ENCODE measurements at places on chromosomes 5 and 9.

GRCh38 chr5:32802764-32803163 lies 91.6 kb downstream of the NPR3 start:
- no peak for DNase-seq

GRCh38 chr9:21121079-21121478 lies 20.6 kb downstream of the IFNW1 start:
- DNase-seq, result no peak

DNA sequence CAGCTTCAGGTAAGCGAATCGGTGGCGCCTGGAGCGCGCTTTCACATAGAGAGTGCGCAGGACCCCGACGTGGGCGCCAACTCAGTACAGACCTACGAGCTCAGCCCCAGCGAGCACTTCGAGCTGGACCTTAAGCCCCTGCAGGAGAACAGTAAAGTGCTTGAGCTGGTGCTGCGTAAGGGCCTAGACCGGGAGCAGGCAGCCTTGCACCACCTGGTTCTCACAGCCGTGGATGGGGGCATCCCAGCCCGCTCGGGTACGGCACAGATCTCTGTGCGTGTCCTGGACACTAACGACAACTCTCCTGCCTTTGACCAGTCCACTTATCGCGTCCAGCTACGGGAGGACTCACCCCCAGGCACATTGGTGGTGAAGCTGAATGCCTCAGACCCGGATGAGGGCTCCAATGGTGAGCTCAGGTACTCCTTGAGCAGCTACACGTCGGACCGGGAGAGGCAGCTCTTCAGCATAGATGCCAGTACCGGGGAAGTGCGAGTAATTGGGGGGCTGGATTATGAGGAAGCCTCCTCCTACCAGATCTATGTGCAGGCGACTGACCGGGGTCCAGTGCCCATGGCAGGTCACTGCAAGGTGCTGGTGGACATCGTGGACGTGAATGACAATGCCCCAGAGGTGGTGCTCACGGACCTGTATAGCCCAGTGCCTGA lies 1.1 kb downstream of the PCDHAC2 start:
- no peak for DNase-seq

DNA sequence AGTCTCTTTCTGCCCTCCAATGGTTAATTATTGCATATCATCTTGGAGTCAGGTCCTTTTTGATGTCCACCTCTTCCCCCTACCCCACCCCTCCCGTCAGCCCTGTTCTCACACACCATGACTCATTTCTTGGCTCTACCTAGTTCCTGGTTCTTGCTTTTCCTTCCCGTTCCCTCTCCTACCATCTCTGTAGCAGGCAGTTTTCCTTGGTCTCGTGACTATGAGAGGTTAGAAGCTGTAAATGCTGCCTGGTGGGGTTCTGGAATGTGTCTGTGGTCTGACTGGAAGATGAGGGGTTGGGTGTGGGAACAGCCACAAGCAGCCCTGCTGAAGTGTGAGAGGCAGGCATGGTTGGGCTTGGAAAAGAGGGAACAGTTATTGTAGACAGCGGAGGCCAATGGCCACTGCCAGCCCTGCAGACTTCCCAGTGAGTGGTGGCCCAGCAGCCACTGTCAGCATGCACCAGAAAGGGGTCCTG lies 18.2 kb downstream of the SLC22A5 start:
- DNase-seq, result no peak

GRCh38 chr9:129944506-129945116 lies 98.4 kb downstream of the FNBP1 start:
- peak; percentile 9 for DNase-seq

DNA sequence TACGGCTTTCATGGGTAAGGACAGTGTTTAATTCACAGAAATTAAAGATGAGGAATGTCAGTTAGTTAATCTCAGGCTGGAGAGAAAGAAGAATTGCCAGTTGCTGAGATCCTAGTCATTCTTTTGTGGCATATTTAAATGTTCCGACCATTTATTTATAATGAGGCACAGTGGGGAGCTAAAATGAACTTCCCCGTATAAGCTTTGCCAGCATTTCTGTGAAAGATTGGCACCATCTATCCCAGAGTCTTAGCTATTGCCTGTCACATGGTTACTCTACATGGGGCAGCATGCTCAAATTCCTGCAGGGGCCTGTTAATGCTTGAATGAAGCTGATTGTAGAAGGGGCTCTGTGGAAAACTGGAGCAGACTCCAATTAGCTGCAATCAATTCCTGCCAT lies 314.1 kb downstream of the PRELID2 start:
- DNase-seq, result no peak

DNA sequence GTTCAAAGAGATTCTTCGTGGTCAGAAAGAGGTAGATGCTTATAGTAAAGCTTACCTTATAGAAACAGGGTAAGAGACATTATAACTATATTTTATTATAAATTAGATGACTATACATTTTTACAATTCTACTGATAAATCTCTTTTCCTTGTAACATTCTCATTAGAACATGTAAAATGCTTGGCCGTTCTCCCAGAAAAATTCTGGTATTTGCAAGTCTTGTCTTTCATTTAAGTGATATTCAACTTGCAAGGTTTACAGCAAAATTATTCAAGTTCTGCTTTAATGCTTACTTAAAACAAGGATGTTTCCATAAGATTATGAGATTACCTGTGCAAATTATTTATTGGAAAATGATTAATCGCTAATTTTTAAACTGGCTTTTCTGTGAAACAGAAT lies 41.3 kb upstream of the CDH18 start:
- DNase-seq, result no peak

DNA sequence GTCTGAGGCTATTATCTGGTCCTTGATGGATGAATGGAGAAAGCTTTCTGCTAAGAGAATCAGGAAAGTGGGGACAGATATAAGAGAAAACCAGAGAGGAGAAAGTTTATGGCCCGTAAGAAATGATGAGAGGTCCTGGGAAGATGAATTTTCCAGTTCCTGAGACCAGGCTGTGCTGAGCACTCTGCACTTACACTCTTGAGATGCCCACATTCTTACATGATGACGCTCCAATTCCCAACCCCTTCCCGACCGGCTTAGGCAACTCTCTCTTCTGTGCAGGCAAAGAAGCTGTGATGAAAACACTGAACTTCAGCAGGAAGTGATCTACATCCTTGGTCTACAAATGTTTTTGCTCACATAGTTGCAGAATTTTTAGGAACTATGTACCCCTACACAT lies 417.0 kb downstream of the ARHGEF28 start:
- DNase-seq, result no peak
